ENCODE measurements at places on chromosomes 7 and 10. TPM values are rescaled to one million over a fixed set of nuclear protein-coding genes. Genes with fewer than 3 reads are reported as not detected.

GRCh38 chr10:121051696-121052279 is 200.6 kb downstream of the WDR11 start:
- no peak for DNase-seq

DNA sequence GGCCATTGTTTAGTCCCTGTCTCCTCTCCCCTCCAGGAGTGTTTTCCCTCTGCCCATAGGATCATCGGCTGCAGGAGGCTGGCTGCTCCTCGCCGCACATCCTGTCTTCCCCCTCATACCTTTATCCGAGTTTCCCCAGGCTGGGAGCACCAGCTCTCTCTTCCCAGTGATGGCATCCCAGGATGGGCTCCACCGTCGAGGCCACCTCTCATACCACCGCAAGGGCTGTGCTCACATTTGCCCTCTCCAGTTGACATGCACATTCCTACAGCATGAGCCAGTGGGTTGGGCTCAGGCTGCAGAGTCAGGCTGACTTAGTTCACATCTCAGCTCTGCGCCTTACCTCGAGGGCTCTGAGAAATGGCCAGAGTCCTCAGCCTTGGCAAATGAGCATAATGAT is 12.1 kb downstream of the HKDC1 start:
- DNase-seq: no peak

DNA sequence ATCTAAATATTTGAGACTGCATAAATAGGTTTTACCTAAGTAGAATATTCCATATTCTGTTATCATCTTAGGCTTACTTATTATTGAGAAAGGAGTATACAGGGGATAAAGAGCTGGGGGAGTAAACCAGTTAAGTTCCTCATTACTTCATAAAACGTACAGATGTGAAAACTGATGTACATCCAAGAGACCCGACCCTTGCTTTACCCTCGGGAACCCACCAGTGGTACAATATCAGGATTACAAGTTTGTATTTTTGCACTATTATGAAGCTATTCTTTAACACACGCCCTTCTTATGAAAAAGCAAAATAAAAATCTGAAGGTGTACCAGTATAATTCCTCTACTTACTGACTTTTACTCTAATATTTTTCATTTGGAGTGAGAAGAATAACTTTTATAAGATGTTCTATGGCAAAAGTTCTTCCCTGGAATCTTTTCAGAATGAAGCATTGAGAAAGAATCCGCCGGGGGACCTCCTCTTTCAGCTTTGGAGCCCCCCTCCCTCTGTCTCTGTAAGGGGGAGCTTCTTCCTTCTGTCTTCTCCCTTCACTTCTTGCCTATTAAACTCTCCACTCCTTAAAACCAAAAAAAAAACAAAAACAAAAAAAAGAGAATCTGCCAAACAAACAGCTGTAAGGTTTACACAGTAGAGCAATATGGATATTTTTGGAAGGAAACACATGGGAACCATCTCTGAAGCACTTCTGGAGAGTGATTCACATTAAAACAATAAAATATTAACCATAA is 550.0 kb downstream of the TNS3 start:
- DNase-seq: no peak

DNA sequence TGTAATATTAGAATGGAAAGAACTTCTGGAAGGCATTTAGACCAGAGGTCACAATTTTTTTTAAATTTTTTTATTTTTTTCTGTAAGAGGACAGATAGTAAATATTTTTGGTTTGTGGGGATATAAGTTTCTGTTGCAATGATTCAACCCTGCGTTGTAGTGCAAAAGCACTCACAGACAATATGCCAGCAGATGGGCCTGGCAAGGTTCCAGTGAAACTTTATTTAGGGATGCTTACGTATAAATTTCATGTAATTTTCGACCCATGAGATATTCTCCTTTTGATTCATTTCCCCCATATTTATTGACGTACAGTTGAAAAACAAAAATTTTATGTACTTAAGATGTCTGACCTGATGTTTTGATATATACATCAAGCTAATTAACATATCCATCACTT is 72.8 kb upstream of the NMT2 start:
- DNase-seq: no peak

DNA sequence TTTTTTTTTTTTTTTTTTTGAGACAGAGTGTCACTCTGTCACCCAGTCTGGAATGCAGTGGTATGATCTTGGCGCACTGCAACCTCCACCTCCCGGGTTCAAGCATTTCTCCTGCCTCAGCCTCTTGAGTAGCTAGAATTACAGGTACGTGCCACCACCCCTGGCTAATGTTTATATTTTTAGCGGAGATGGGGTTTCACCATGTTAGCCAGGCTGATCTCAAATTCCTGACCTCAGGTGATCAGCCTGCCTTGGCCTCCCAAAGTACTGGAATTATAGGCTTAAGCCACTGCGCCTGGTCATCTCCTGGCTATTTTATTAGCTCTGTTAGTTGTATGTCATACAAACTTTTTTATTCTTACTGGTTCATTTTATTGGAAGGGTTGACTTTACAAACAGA is 103.0 kb downstream of the LCOR start:
- no peak for DNase-seq

DNA sequence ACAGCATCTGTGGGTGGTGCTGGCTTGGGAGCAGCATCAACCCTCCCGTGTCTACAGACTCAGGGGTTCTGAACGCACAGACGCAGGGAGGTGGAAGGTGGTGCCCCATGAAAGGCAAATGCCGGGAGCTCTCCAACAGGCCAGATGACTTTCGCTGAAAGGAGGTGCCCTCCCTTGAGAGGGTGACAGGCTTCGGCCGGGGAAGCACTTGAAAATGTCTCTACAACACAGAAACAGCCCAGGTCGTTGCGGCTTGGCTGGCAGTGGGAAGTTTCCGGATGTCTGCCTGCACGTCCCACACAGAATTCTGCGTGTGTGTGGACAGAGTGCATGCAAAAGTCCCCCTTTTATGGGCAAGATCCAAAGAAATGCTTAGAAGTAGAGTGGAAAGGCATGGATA is 239.6 kb downstream of the SKAP2 start:
- DNase-seq: no peak

DNA sequence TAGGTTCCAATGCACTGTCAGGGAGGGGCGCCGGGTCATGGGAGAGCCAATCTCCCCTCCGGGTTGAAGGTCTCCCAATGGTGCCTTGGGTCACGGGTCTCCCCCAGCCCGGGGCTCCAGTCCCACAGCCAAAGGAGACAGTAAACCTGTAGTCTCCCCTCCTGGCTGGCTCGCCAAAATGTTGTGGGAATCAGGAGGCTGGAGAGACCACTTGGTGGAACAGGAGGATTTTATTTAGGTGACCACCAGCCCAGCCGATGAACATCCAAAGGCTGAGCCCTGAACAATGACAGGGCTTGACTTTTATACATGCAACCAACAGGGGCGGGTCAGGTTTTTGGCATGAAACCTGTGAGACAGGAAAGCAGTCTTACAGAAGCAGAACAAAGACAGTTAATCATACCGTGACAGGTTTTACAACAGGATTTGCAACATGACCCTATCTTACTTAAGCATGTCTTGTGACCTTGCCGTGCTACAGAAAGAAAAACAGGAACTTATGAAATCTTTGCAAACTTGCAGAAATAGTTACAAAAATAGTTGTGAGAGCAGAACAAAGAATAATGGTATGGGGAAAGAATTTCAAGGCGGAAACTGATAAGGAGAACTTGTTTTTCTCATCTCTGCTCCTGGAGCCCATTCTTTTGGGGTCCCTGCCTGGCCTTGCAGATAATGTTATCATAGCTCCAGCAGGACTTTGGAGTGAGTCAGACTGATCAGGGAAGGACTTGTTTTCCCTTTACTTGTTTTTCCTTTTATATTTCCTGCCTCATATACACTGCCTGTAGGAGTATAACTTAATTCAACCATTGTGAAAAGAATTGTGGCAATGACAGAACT is 7.1 kb downstream of the ERV3-1 start:
- DNase-seq: no peak

GRCh38 chr7:37330775-37331174 is 117.9 kb downstream of the ELMO1 start:
- DNase-seq: no peak

- no peak for DNase-seq
Measured at GRCh38 chr7:1020849-1021251, 23.5 kb upstream of the GPR146 start.

GRCh38 chr7:47326808-47327207 is 255.1 kb downstream of the TNS3 start:
- peak; percentile 83 for DNase-seq

- no peak for DNase-seq
Measured at GRCh38 chr10:49139846-49140195, 6.0 kb upstream of the FAM170B start.

The CPXM2 gene
- total RNA-seq: 1.6 TPM

The AKR1C1 gene
- 16.3 TPM for total RNA-seq

The SEMA3D gene
- 4.7 TPM for total RNA-seq

The TPK1 gene
- total RNA-seq: 2.8 TPM

The WASL gene
- total RNA-seq: 30.4 TPM

The LEP gene
- 0.54 TPM for total RNA-seq

The NPFFR1 gene
- not detected for total RNA-seq

The CARD11 gene
- not detected for total RNA-seq

The NPC1L1 gene
- total RNA-seq: 0.10 TPM

The ACTL6B gene
- total RNA-seq: not detected

The IFIT3 gene
- 1.9 TPM for total RNA-seq

Data from lower leg skin (tissue), 4 donors.